ENCODE measurements at places on chromosomes 7 and 10.

DNA sequence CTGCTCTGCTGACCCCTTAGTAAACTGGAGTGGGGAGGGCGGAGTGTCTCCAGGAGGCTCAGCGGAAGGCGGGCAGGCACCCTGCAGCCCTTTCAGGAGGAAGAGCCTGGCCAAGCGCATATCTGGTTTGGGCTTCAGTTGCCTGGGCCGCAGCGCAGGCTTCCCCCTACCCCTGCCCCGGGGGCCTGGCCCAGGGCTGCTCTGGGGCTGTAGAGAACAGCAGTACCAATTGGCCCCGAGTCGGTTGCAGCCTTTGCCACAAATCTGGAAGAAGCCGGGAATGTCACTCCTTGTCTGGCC lies 28.1 kb upstream of the JAKMIP3 start:
- DNase-seq: no peak

- DNase-seq: no peak
Measured at GRCh38 chr7:7521259-7521658, 14.4 kb downstream of the COL28A1 start.

DNA sequence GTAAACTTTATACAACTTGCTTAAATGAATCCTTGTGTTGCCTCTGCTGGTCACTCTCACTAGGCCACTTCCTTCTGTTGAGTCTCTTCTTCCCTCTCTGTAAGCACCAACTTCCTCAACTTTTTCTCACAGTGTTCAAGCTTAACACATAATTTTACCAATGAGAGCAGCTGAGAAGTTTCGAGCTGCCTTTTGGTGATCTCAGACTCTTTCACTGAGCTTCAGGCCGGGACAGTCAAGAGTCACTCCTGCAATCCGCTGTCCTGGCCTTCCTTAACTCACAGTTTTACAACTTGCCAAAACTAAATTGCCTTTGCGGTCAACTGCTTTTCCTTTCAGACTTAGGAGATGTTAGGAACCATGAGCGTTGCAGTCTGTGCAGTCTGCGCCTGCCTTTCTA lies 47.4 kb downstream of the PRPF18 start:
- DNase-seq: no peak

DNA sequence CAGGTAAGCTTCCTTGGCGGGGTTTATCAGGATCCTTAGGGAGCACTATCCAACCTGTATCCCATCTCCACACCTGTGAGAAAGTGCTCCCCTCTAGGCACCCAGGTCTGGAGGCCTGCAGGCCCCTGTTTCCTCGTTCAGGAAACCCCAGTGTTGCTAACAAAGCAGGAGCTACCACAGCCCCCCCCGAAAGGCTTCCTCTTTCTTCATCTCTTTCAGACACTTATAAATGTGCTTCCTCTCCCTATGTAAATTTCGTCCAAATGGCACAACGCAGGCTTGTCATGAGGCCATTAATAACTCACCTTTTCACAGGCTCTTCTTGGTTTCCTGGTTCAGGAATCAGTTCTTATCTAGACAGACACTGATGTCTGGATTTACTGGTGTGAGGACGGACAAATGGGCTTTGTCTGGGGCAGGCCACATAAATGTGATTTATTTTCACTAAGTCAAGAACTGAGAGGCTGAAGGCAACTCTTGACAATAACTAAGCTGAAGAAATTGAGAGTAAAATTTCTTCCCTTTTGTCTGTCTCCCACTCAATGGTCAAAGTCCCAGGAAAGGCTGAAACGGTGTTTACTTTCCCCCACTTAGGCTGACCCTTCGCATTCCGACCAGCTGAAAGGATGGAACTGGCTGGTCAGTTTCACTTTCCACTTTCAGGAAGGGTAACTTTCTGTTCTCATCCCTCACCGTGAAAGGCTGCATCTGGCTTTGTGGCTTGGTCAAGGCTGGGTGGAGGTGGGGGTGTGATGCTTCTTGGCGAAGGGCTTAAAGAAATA lies 46.8 kb downstream of the PIK3AP1 start:
- DNase-seq: no peak

GRCh38 chr10:129717816-129718547 lies 246.1 kb downstream of the EBF3 start:
- no peak for DNase-seq

DNA sequence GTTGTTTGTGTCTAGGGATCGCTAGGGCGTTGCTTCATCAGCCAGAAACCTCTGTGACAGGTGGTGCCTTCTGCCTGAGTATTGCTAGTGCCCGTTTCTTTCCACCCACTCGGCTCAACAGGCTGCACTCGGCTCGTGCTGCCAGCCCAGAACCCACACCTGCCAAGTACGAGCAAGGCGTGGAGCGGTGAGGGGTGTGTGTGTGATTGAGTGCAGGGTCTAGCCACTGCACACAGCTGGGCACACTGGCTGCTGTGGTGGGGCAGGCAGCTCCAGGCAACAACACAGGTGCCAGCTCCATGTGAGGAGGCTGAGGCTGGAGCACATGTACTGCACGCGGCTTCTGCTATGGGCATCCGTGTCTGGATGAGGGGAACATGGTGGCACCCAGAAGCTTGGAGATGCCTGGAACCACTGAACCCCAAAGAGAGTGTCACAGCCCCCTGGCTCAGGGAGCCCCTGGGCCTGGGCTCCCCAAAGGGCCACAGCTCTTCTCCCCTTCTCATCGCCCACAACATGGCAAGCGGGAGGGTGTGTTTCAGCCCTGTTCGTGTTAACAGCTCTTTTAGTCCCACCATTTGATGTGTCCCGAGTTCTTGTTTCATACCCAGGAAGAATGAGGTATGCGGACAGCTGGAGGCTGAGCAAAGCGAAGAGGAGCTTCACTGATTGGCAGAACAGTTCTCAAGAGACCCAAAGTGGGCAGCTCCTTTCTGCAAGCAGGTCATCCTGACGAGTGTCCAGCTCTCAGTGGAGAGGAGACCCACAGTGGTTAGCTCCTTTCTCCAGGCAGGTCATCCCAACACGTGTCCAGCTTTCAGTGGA lies 78.1 kb downstream of the HDAC9 start:
- no peak for DNase-seq

GRCh38 chr7:74180866-74181265 lies 6.7 kb downstream of the EIF4H start:
- DNase-seq: no peak

GRCh38 chr7:22591271-22591670 lies 91.3 kb upstream of the STEAP1B start:
- no peak for DNase-seq

All from NCI-H510A (cell line).